ENCODE measurements at places on chromosomes 7 and 10.

- DNase-seq: no peak
Measured at GRCh38 chr7:103887853-103888602, 101.4 kb downstream of the RELN start.

DNA sequence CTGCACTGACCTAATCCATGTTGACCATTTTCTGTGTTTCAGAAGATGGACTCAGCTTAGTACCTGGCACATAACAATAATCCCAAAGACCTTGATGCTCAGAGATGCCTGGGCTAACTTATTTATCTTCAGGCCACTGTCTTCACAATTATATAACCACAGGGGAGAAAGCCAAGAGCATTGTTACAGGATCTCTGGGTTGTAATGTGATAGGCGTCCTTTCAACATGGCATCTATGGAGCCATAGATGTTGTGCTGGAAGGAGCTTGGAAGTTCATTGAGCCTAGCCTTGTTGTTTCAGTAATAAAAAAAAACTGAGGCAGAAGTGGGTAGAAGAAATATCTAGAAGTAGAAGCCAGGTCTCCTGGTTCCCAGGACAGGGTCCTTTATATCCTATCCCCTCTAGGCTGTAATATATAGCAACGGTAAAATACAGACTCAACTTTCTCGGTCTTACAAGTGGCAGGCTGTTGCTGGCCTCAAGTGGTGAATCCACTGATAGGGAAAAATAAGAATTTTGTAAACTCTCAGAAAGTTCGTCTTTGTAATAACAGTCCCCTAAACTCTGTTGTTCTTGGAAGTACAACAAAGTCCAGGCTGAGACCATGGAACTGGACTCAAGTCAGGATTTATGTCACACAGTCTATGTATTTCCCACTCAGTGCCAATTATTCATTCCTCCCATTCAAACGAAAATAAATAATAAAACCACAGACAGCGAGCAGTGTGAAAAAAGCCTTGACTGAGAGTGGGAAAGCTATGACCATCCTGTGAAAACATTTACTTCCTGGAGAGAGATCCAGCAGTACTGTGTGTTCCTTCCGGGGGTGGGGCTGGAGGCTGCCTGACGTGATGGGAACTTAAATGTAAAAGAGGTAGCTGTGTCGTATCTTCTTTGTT lies 277.6 kb downstream of the REEP3 start:
- DNase-seq: no peak

DNA sequence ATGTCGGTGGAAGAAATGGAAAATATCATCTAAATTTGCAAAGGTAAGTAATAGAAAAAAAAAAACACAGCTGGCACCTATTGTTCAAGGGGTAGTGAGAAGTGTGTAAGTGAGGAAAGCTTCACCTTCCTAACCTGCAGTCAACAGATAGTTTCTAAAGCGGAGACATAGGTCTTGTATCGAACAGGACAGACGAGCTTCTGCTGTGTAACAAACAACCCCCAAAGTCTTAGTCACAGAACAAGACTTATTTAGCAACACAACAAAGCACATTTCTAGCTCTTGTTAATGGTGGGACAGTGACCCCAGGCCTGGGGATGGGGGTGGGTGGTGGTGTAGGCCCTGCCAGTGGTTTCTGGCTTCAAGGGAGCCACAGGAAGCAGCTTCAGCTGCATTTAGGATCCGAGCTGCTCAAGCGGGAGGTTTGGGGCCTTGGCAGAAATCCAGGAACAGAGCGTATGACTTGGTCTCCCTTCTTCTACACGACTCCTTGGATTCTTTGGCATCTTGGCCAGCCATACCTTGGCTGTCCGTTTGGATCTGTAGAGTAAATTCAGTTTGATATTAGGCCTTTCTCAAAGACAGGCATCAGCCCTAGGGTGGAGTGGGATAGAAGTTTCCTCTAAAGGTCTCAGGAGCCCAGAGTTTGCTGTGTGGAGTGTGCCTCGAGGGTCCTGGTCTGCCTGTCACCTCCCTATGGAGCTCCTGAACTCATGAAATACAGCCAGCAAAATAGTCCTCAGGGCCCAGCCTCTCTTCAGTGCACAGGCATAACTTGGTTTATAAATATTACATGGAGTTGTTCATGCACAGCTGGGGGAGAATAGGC lies 56.9 kb upstream of the SHH start:
- no peak for DNase-seq

DNA sequence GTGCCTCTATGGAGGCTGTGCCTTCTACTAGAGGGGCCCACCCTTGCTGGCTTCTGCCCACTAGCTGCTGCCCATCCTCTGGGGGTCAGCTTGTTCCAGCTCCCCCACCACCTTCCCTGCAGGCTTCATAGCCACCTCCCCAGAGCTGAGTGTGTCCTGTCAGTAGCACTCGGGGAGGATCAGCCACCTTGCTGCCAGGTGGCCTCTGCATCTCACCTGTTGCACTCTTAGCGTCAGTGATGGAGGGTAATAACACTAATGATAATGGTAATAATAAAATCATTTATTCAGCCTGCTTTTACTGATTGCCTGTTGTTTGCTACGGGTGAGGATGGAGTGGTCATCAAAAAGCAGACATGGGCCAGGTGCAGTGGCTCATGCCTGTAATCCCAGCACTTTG lies 377.6 kb downstream of the LRMDA start:
- no peak for DNase-seq

DNA sequence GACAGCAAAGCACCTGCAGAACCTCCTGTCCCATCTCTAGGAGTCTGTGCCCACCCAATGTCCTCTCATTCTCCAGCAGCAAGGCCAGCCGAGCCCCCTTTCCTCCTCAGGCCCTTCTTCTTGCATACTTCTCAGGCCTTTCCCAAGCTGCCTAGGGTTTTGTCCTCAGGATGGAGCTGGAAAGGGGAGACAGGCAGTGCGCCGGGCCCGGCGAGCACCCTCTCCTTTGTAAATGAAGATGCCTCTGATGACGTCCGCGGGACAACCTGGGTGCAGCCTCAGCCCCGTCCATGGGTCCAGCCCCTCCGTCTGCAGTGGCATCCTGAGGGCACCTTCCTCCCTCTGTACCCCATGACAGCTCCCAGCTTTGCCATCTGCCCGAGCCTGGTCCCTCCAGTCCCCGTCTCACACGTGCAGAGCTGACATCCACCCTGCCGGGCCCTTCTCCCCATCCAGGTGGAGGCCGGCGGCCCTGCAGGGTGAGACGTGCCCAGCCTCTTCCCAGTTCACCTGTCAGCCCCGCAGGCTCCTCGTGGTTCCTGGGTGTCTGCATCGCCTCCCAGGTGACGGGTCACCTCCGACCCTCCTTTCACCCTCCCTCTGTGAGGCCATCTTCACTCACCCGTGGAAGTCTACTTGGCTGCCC lies 36.4 kb downstream of the JAKMIP3 start:
- DNase-seq: no peak

GRCh38 chr7:20208651-20209307 lies 8.4 kb downstream of the MACC1 start:
- no peak for DNase-seq

- DNase-seq: no peak
Measured at GRCh38 chr10:24432478-24433416, 223.8 kb downstream of the KIAA1217 start.

- DNase-seq: no peak
Measured at GRCh38 chr7:24908727-24909126, 71.3 kb downstream of the OSBPL3 start.

DNA sequence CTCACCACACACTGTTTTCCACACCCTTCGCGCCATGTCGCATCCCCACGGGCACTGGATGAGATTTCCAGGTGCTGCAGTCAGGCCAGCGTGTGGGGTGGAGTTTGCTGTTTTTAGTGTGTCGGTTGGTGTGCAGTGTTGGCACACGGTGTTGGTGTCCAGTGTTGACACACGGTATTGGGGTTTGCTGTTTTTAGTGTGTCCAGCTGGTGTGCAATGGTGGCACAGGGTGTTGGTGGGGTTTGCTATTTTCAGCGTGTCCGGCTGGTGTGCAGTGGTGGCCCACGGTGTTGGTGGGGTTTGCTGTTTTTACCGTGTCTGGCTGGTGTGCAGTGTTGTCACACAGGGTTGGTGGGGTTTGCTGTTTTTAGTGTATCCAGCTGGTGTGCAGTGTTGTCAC lies 20.1 kb upstream of the PRKAR1B start:
- DNase-seq: no peak

DNA sequence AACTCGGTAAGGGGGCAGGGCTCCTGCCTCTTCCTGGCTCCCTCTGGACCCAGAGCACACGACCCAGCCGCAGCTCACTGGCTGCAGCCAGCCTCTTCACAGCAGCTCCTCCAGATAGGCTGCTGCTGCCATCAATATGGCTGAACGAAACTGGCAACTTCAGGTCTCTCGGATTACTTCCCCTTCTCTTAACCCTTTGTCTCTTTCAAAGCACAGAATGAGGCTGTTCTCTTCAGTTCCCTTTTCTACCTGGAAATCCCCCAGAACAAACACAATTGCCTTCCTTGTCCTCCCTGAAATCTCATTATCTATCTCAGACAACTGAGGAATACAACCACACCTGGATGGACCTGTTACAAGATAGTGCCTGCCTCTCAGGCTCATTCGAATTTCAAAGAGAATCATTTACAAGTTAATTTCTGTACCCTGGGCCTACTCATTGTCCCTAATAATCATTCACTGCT lies 193.4 kb upstream of the MBL2 start:
- DNase-seq: no peak

GRCh38 chr7:1234049-1234880 lies 1.6 kb downstream of the UNCX start:
- DNase-seq: no peak

- DNase-seq: no peak
Measured at GRCh38 chr7:17524746-17525145, 226.3 kb downstream of the AHR start.

DNA sequence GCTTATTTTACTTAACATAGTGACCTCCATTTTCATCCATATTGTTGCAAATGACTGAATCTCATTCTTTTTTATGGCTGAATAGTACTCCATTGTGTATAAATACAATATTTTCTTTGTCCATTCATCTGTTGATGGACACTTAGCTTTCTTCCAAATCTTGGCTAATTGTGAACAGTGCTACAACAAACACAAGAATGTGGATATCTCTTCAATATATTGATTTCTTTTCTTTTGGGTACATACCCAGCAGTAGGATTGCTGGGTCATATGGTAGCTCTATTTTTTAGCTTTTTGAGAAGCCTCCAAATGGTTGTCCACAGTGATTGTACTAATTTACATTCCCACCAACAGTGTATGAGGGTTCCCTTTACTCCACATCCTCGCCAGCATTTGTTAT lies 58.0 kb downstream of the CREB5 start:
- no peak for DNase-seq

- DNase-seq: no peak
Measured at GRCh38 chr10:27088119-27089044, 11.9 kb downstream of the ANKRD26 start.
